ENCODE measurements at places on chromosomes 4 and X.

GRCh38 chr4:31370866-31371465 lies 650.8 kb downstream of the PCDH7 start:
- DNase-seq = no peak

- no peak for DNase-seq
These were observed 139.6 kb downstream of the ADAMTS3 start for GRCh38 chr4:72429397-72429889.

- DNase-seq = no peak
These were observed 42.9 kb upstream of the ACSL1 start for GRCh38 chr4:184868623-184869022.

GRCh38 chrX:23434356-23434884 lies 99.8 kb downstream of the PTCHD1 start:
- DNase-seq = no peak

DNA sequence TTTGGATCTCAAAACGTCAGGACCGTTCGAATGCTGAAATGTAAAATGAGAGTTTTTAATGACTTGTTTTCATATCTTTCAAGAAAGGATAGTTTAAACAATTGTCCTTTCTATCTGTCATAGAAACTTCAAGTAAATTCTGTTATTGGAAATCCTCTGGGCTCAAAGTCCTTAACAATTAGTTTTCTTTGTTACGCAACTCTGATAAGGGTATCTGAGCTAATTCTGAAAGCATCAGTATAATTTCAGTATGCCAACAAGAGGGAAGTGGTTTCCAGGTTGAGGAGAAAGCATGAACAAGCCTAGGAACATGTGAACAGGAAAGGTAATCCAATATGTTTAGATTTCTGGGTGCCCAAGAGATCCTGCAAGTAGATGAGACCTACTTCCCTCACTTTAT lies 22.0 kb downstream of the ADH7 start:
- DNase-seq = no peak

DNA sequence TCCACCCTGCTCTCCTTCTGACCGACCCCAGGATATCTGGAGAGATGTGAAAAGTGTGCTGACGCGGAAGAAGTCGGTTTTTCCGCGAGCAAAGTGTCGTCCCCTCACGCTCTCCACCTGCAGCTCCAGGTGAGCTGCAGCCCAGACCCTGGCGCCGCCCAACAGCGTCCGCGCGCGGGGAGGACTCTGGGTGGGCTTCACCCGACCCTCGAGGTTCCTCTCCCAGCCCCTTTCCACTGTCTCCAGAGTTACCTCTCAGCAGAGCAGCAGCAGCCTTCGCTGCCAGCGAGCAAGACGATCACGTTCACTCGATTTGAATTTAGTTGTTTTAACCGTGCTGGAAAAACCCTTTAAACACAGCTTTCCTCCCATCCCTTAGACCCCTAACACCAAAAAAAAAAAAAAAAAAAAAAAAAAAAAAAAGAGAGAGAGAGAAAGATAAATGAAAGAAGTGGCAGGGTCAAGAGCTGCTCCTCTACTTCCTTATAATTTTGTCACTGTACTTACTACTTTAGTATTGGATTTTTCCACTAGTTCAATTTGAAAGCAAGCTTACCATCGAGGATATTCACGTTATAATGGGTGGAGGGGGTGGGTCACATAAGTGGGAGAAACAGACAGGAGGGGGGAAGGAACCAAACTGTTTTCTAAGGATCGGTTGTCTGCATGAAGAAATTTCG lies 758 bp upstream of the NR3C2 start:
- peak; percentile 12 for DNase-seq

GRCh38 chrX:83022020-83022419 lies 486.1 kb upstream of the POU3F4 start:
- no peak for DNase-seq

- no peak for DNase-seq
These were observed 1.1 kb upstream of the SH3BP2 start for GRCh38 chr4:2791518-2792395.

- DNase-seq = no peak
These were observed 15.3 kb downstream of the GPC3 start for GRCh38 chrX:133970076-133970475.

DNA sequence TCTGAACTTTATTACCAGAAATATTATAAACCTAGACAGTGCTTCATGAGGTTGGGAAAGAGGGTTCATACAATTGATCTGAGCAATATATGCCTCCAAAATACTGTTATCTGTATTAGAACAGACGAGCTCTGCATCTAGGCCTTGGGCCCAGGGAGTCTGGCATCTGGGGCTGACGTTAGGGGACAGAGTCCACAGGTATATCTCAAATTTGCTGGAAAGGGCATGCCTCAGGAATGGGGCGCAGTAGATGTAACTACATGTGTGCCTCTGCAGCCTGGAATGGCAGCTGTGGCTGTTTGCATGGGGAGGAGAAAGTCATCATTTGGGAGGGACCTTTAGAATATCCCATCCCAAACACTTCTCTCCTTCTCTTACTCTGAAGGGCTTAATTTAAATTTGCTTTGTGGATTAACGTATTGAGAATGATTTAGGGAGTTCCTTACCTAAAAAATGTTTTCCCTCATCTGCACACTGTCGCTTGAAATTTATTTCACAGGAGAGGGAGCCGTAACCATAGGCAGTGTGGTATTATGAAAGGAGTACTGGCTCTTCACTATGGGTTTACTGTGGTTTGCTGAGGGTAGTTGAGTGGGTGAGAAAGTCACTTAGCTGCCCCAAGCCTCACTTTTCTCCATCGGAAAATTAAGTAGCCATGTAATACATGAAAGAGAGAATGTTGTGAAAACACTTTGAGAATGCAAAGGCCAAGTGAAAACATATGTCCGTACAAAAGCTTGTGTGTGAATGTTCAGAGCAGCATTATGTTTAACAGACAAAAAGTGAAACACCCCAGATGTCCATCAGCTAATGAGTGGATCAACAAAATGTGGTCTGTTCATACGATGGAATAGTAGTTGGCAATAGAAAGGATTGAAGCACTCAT lies 5.9 kb downstream of the ADD1 start:
- no peak for DNase-seq

DNA sequence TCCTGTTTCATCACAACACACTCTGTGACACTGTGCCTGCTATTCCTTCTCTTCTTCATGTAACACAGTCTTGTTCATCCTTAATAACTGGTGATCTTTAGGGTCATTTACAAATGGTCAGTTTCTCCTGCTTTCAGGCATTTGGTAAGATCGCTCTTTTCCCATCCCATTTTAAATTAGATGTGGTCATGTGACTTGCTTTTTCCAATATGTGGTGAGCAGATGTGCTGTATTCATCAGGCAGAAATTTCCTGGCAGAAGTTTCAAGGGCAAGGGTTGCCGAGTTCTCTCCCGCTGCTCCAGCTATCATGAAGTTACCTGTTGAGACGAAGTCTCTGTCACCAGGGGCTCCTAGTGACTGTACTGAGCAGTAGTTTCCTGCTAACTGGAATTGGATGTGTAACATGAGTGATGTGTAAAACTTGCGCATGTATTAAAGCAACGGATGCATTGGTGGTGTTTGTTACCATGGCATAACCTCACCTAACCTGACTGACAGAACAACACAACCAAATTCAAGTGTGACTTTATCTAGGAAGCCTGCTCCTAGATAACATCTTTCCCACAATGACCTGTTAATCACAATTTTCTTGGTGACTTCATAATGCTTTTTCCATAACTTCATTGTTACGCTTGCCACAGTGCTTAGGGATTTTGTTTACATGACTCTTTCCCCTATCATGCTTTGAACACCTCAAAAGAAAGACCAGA lies 29.5 kb upstream of the BMPR1B start:
- DNase-seq = no peak

- DNase-seq = peak; percentile 19
These were observed 37.2 kb downstream of the ATP2B3 start for GRCh38 chrX:153554519-153555167.

DNA sequence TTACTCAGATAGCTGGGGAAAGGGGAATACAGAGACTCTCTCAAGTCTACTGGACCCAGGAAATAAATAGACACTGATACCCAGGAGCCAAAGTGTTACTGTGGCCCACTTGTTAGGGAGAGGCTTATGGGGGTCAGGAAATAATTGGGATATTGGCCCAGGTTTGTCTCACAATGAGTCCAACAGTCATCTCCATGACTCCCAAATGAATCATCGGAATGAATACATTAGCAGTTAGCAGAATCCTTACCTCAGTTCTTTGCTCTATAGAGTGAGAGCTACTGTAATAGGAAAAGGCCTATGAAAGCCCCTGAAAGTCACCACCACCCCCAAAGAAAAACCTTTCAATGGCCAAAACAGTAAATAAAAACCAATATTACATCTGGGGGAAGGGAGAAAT lies 42.4 kb upstream of the ARHGEF6 start:
- DNase-seq = no peak

- no peak for DNase-seq
These were observed 218.9 kb downstream of the OR13H1 start for GRCh38 chrX:131762802-131763234.

GRCh38 chrX:51421972-51422597 lies 74.3 kb downstream of the NUDT11 start:
- DNase-seq = no peak

DNA sequence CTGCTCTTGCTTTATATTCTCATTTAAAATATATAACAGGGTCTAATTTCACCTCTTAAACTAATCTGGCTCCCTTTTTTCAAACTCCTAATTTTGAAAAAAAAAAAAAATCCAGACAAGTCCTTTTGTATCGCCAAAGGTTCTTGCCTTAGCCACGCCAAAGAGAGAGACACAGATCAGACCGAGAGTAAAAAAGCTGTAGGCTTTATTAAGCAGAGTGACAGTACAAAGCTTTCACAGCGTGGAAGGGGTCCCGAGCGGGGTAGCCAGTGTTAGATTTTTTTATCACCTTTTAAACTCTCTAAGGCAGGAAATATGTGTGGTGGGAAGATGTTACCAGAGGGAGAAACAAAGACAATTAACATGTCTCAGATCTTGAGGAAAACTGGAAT lies 54.1 kb downstream of the PAGE2 start:
- no peak for DNase-seq

GRCh38 chr4:185381288-185382196 lies 14.2 kb downstream of the LRP2BP start:
- DNase-seq = no peak

GRCh38 chr4:85527815-85528214 lies 52.9 kb downstream of the ARHGAP24 start:
- DNase-seq = no peak

DNA sequence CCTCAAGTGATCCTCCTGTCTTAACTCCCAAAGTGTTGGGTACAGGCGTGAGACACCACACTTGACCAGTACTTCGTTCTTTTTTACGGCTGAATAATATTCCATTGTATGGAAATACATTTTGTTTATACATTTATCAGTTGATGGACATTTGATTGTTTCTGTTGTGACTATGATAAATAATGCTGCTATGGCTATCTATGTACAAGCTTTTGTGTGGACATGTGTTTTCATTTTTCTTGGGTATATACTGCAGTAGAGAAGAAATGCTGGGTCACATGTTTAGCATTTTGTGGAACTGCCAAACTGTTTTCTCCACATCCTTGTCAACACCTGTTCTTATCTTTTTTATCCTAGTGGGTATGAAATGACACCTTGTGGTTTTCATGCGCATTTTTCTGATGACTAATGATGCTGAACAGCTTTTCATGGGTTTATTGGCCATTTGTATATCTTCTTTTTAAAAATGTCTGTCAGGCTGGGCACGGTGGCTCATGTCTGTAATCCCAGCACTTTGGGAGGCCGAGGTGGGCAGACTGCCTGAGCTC lies 37.3 kb downstream of the SAT1 start:
- DNase-seq = no peak

- no peak for DNase-seq
These were observed 43.6 kb downstream of the ADGRG4 start for GRCh38 chrX:136344320-136344719.

GRCh38 chr4:612052-612748 lies 13.2 kb upstream of the PDE6B start:
- DNase-seq = no peak

DNA sequence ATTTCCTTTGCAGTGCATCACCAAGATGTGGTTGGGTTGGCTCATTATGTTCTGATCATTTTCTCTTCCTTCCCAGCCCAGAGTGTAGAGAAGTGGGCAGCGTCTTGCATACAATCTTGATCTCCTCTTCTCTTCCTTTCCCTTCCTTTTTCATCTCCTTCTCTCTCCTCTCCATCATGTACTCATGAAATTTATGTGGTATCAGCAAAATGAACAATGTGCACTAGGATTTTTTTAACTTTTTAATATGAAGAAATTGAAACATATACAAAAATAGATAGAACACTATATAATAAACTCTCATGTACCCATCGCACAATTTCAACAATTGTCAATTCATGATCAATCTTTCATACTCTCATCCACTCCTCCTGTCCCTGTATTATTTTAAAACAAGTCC lies 593.5 kb downstream of the BCOR start:
- no peak for DNase-seq

GRCh38 chr4:68617003-68617698 lies 41.0 kb upstream of the UGT2B17 start:
- no peak for DNase-seq

DNA sequence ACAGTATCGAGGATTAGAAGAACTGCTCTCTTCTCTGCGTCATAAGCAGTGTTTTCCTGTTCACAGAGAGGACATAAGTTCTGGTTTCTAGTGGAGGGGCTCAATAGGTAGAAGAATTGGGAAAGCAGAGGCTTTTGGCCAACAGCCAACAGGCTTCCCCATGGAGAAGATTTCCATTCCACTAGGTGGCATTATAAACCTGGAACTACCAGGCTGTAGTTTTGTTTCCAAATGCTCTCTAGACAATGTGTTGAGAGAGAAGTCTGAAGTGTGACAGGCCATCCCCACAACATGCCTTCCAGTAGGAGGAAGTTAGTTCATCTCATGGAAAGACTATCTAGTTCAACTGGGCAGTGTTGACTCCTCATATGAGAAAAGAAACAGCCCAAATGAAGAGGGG lies 63.8 kb upstream of the ANXA10 start:
- DNase-seq = no peak

- no peak for DNase-seq
These were observed 94.6 kb downstream of the RLIM start for GRCh38 chrX:74519870-74520269.

- no peak for DNase-seq
These were observed 103.3 kb downstream of the IL15 start for GRCh38 chr4:141739636-141740035.

- DNase-seq = no peak
These were observed 60.0 kb downstream of the SMC1A start for GRCh38 chrX:53362449-53362848.

GRCh38 chr4:53306729-53307128 lies 59.1 kb downstream of the SCFD2 start:
- DNase-seq = no peak

- no peak for DNase-seq
These were observed 61.6 kb upstream of the NOCT start for GRCh38 chr4:138953961-138954371.

GRCh38 chr4:173821036-173821435 lies 291.0 kb upstream of the HAND2 start:
- DNase-seq = no peak

GRCh38 chrX:27599928-27600327 lies 9.8 kb downstream of the DCAF8L2 start:
- DNase-seq = no peak

- no peak for DNase-seq
These were observed 9.1 kb downstream of the NSD2 start for GRCh38 chr4:1880332-1880731.
